ENCODE measurements at places on chromosomes 6 and 20.
A peak's percentile ranks its signal among the peaks of the same experiment; 100 is the strongest.

- DNase-seq = peak; percentile 61
These were observed 73.9 kb downstream of the AHI1 start for GRCh38 chr6:135423649-135424128.

DNA sequence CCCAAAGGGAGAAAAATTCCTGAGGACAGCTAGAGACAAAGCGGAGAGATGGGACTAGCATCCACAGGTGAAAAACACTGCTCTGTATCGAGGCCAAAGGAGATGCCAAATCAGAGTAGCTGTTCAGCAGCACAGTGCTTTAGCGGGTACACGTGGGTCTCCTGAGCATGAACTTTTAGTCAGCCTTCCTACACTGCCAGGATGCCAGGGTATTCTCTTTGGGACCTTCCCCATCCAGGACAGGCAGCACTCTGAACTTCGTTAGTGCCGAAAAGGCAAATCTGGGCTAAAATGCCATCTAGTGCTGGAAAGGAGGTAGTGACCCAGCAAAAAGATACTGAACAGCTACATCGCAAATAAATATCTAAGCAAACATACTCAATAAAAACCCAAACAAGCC is 64.9 kb downstream of the C6orf58 start:
- DNase-seq = peak; percentile 14

DNA sequence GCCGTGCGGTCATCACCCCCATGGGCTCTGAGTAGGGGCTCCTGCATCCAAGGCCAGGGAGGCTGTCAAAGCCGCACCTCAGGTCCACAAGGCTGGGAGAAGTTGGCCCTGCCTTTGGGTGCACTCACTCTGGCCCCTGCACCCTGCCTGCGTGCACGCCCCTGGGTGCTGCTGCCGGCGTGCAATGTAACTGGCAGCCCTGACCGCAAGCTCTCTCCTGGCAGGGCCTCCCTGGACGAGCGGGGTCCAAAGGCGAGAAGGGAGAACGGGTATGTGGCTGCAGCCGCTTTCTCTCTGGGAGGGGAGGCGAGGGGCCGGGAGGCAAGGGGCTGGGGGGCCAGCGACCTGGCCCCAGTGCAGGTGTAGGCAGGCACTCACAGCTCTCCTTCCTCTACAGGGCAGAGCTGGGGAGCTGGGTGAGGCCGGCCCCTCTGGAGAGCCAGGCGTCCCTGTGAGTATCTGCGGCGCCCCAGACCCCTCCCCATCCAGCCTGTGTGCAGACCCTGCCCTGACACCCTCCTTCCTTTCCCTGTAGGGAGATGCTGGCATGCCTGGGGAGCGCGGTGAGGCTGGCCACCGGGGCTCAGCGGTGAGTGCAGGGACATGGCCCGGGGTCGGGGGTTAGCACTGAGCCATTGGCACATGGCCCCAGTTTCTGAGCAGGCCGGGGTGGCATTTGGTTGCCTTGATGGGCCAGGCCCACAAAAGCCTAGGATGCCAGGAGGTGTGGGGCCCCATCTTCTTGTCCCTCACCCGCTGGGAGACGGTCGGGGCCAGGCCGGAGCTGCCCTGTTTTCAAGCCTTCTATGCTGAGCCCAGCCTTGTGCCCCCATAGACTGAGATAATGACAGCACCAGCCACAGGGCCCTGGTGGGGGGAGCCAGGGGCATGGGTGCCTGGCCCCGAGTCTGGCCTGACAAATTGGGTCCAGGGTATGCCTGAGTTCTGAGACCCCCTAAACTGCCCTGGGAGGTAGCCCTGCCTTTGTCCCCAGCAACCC is 12.7 kb downstream of the COL9A3 start:
- DNase-seq = no peak

GRCh38 chr6:89644864-89645263 is 6.3 kb upstream of the LYRM2 start:
- no peak for DNase-seq

DNA sequence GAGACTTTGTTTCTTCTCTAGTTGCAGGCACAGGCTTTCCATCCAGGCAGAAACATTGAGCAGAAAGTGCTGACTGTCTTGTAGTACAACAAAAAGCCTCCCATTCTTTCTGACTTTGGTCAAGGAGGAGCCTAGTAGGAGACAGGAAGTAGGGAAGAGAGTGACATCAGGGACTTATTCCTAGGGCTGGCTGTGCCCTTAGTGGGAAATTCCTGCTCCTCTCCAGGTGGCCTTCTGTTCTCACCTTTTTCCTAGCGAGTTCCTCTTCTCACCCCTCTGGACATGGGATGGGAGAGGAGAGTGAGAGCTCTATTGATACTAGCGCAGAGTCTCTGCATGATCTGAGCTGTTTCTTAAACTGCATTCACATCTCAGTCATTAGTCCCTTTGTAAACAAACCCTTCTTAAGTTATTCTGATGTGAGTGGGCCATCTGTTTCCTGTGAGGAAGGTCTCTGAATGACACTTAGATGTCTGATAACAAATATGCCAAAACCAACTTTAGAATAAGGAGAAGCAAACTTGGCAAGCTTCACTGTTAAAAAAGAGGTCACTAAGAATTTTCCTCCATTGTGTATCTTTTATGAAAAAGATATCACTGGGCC is 455.0 kb downstream of the GJA1 start:
- no peak for DNase-seq

DNA sequence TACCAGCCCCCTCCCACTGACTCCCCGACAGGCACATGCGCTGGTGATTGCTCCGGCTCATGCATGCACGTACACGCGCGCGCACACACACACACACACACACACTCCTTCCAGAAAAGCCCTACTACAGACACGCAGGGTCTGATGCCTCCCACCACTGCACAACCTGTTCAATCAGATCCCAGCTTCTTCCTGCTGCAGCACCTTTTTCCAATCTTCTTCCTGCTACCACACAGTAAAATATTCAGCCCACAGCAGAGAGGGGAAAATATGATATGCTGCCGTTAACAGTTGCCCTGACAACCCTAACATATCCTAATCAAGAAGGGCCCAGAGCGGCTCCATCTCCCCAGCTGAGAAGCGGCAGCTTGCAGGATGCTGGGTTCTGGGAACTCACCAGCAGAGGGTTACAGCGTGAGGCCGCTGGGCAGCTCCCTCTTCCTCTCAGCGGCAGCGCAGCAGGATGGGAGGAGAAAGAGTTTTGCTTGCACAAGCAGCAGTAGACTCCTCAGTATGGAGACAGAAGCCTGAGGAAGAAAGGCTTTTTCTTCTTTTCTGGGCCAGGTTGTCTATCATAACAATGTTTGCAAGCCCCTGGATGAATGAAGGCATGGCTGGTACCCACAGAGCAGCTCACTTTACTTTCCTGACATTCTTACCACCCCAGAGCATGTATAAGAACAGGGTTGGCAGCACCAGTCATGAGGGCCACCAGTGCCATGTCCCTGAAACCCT is 23.9 kb downstream of the MAP7 start:
- no peak for DNase-seq

DNA sequence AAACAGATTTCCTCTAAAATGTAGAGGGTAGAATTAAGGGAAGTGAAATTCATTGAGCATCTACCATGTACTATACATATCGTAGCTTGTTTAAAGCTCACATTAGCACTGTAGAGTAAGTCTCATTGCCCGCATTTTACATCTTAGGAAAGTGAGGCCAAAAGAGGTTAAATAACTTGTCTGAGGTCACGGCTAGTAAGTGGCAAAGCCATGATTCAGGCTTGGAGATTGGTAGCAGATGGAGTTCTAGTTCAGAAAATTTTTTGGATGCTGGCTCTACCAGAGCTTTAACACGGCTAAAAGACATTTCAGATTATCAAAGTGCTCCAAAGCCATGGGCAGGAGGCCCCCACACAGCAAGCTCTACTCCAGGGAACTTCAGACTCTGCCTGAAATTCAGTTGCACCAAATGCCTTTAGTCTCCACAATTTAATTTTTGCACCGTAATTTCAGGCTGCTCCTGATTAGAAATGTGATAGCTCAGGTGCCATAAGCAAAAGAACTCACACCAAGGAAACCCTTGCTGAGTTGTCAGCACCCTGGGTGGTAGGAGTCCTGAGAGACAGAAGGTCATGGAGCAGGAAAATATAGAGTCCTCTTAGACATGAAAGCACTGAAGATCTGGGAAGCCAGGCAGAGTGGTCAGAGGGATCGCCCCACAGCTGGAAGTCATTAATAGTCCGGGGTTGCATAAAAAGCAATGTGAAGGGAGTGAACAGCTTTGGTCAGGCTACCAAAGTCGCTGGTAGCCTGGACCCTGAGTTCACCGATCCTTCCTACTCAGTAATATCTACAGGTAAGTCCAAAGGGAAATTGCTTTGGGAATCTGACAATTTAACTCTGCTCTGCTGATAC is 55.2 kb upstream of the ASIP start:
- DNase-seq = no peak

- DNase-seq = no peak
These were observed 102.7 kb downstream of the ANKRD60 start for GRCh38 chr20:58125726-58126125.

GRCh38 chr6:88785478-88785877 is 177.9 kb downstream of the RNGTT start:
- DNase-seq = no peak

- no peak for DNase-seq
These were observed 92.2 kb upstream of the MPC1 start for GRCh38 chr6:166474721-166475565.

GRCh38 chr20:24612799-24613775 is 143.7 kb downstream of the SYNDIG1 start:
- no peak for DNase-seq

DNA sequence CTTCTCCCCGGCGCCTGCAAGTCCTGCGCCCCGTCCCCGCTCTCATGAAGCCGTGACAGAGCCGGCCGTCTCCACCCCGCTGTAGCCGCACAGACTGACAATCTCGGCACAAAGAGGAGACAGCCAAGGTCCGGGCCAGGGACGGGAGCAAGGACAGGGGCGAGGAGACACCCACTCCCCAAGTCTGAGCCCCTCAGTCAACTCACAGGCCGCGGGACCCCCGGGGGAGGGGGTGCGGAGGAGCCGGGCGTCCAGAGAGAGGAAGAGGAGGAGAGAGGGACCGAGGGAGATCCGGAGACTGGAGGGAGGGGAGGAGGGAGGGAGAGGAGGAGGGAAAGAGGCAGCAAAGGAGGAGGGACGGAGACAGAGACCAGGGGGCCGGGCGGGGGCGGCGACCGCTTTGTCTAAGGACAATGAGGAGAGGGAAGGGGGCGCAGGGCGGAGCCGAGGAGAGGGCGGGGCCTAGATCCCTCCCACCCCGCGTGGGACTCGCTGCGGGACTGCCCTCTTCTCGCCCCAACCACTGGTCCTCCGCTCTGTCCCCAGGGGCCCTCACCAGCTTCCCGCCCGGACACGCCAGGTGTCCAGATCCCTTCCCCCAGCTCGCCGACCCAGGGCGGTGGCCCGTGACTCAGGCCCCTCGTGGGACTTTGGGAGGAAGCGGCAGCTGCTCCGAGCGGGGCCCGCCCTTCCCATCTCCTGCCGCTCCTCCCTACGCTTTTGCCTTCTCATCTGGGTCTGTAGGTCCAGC is 638 bp upstream of the PPP1R18 start:
- DNase-seq = peak; percentile 84

GRCh38 chr20:44092551-44093248 is 94.3 kb downstream of the JPH2 start:
- DNase-seq = peak; percentile 61

GRCh38 chr20:48630342-48631075 is 197.3 kb downstream of the PREX1 start:
- DNase-seq = no peak

DNA sequence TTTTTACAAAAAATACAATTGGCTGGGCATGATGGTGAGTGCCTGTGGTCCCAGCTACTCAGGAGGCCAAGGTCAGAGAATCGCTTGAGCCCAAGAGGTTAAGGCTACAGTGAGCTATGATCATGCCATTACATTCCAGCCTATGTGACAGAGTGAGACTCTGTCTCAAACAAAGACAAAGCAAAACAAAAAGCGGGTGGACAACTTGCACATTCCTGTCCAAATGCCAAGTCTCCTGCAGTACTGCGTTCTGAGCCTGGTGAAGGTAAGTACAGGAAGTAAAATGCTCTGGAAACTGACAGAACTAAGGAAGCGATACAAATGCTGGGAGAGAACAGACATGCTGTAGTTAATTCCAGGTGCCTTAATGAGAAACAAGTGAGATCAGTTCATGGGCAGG is 20.4 kb upstream of the TMEM242 start:
- DNase-seq = no peak

DNA sequence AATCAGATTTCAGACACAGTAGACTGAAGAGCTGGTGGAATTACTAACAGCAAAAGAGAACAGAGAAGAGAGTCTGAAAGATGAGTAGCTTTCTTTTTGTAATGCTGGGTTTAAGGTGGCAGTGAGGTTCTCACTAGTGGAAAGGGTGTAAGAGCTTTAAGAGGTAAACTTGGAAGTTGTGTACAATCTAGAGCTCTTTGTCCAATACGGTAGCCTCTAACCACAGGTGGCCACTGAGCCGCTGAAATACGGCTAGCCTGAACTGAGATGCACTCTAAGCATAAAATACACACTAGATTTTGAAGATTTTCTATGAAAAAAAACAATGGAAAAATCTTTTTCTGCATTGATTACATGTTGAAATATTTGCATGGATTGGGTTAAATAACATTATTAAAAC is 4.0 kb downstream of the ELOVL2 start:
- no peak for DNase-seq

DNA sequence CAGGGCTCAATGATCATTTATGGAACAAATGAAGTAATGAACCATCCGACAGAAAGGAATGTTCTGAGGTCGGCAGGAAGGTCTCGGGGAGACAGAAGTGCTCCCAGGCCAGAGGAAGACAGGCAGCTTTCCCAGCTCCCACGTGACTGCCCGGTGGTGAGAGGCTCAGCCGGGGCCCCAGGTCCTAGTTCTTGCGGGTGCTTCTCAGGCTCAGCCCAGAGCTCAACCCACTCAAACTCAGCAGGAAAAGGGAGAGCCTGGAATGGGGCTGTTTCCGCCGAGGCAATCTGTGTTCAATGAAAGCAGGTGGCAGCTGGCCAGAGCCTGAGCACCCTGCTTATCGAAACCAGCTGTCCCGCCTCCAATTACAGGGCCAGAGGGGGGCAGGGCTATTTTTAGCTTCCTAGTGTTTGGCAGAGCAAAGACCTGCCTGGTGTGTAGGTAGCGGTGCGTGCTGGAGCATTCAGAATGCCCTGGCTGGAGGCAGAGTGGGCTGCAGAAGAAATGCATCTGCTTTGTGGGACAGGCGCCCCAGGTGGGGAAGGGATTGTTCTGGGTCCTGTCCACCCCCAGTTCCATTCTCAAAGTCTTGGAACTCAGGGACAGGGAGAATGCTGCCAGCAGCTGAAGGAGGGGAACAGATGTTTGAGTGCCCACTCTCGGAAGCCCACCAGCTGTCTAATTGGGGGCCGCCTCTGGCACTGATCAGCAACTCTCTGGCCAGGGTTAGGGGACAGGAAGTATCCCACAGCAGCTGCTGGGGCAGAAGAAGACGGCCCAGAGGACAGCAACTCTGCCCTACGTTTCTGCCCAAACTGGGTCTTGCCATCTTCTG is 145.1 kb downstream of the PREX1 start:
- peak; percentile 98 for DNase-seq

- DNase-seq = no peak
These were observed 92.0 kb downstream of the LY86 start for GRCh38 chr6:6680526-6680925.

- peak; percentile 87 for DNase-seq
These were observed 63.7 kb downstream of the GPX5 start for GRCh38 chr6:28589234-28589956.

Measured in NCI-H1105 (cell line).